Left lung (tissue), 14 donors: ENCODE measurements at places on chromosomes 4 and X. TPM values are rescaled to one million over a fixed set of nuclear protein-coding genes. Genes with fewer than 3 reads are reported as not detected.
A peak's percentile ranks its signal among the peaks of the same experiment; 100 is the strongest.

- no peak for DNase-seq
These were observed 46.6 kb upstream of the DHX15 start for GRCh38 chr4:24630937-24631336.

DNA sequence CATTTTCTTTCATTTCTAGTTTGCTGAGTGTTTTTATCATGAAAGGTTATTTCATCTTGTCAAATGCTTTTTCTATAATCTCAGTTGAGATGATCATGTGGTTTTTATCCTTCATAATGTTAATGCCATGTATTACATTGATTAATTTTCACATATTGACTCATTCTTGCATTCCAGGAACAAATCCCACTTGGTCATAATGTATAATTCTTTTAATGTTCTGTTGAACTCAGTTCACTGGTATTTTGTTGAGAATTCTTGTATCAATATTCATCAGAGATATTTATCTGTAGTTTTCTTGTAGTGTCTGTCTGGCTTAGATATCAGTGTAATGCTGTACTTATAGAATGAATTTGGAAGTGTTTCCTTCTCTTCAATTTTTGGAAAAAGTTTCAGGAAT is 16.7 kb upstream of the LHFPL1 start:
- no peak for DNase-seq

DNA sequence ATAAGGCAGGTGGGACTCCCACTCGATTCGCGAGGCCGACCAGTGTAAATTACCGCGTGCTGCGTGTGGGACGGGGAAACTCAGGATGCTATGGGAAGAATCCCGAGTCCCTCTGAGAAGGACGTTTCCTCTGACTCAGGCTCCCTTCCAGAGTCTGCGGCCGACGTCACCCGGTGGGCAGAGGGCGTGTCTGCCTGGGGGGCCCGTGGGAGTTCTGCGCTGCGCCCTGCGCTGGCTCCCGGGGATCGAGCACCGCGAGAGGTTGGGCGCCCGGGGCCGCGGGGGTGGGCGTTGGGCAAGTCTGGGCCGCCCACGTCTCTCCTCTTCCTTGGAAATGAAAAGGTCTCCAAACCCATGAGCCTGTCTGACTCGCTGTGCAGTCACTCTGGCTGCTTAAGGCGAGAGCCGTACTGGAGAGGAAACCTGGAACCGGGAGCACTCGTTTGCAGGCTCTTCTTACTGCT is 568 bp downstream of the NIPAL1 start:
- peak; percentile 74 for DNase-seq

FOXR2 gene
- not detected for polyA plus RNA-seq

DNA sequence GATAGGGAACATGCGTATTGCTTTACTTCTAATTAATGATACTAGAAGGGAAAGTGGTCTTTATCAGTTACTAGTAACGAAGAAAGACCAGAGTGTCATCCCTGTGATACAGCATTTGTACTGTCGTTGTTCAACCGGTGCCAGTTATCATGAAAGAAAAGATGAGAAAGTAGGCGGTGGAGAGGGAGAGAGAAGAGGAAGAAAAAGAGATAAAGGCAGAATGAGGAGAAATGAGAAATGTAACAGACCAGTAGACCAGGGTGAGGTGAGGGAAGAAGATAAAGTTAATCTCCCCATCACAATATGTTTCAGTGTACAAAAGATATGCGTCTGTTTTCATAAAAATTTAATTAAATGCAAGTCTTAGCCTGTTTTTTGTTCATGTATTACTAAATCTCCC is 135.2 kb upstream of the HPGD start:
- DNase-seq, result no peak

HS3ST1 gene
- 4.6 TPM for polyA plus RNA-seq

SUPT20HL1 gene
- not detected for polyA plus RNA-seq

GRCh38 chr4:85520765-85521749 is 46.1 kb downstream of the ARHGAP24 start:
- no peak for DNase-seq
